ENCODE measurements at places on chromosomes 4 and X. TPM values are rescaled to one million over a fixed set of nuclear protein-coding genes. Genes with fewer than 3 reads are reported as not detected.

GRCh38 chrX:102930990-102931756 lies 5.9 kb upstream of the RAB40AL start:
- DNase-seq: no peak

Gene PNCK
- polyA plus RNA-seq: 7.6 TPM

GRCh38 chr4:17690898-17691297 lies 76.5 kb downstream of the MED28 start:
- no peak for DNase-seq

- no peak for DNase-seq
These were observed 22.4 kb upstream of the CLTRN start for GRCh38 chrX:15686818-15687685.

Gene MAGEA9B
- polyA plus RNA-seq: not detected

DNA sequence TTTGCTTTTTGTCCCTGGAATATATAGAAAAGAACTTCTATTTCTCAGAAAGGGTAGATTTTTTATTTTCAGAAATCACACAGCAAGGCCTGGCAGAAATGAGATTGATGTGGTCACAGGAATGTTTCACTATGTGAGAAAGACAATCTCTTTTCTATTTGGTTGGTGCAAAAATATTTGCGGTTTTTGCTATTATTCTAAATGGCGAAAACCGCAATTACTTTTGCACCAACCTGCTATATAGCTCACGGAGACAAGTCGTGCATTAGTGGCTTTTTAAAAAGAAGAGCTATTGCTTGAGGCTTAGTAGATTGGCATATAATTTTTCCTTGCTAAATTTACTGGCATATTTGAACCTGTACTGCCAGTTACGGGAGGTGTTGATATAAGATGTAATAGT lies 100.4 kb downstream of the ITM2A start:
- no peak for DNase-seq

GRCh38 chr4:112910109-112910736 lies 139.2 kb upstream of the ANK2 start:
- no peak for DNase-seq

DNA sequence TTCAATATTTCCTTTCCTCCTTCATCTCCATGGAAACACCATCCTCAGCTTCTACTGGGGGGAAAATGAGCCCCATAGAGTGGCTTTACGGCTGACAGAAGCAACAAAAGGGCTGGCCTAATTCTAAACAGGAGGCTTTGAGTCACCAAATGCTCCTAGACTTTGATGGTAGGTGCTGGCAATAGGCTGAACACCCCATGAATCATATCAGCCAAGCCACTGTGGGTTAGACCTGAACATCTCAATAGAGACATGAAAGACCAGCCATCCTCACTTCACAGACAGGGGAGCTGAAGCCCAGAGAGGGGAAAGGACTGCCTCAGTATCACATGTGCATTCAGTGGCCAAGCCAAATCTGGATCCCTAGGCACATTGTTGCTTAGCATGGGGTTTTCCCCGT lies 107.6 kb downstream of the AMER1 start:
- no peak for DNase-seq

- no peak for DNase-seq
These were observed 857.9 kb upstream of the HTR2C start for GRCh38 chrX:113726009-113726408.
